BJ (cell line): ENCODE measurements at places on chromosomes 12 and 14. TPM values are rescaled to one million over a fixed set of nuclear protein-coding genes. Genes with fewer than 3 reads are reported as not detected.

- no peak for DNase-seq
These were observed 67.2 kb upstream of the SYT1 start for GRCh38 chr12:78797196-78797931.

DNA sequence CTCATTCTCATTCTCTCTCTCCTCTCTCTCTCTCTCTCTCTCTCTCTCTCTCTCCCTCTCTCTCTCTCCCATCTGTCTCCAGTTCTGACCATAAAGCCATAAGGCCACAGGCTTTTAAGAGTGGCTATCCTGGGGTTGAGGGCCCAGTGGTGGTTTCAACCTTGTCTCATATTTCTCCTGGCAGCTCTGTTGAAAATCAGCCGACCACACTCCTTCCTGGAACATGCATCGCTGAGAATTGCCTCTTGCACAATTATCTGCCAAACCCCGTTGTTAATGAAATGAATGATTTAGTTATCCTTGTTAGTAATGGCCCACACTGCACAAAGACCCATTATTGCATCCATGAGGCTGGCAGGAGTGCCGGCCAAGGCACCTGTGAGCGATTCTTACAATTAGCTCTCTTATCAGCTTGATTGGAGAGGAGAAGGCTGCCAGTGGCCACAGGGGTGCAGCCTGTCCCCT is 30.4 kb upstream of the KCNA5 start:
- no peak for DNase-seq

- DNase-seq = no peak
These were observed 3.2 kb upstream of the EGLN3 start for GRCh38 chr14:33954016-33954598.

GRCh38 chr12:28189784-28190320 is 404 bp upstream of the CCDC91 start:
- no peak for DNase-seq

DNA sequence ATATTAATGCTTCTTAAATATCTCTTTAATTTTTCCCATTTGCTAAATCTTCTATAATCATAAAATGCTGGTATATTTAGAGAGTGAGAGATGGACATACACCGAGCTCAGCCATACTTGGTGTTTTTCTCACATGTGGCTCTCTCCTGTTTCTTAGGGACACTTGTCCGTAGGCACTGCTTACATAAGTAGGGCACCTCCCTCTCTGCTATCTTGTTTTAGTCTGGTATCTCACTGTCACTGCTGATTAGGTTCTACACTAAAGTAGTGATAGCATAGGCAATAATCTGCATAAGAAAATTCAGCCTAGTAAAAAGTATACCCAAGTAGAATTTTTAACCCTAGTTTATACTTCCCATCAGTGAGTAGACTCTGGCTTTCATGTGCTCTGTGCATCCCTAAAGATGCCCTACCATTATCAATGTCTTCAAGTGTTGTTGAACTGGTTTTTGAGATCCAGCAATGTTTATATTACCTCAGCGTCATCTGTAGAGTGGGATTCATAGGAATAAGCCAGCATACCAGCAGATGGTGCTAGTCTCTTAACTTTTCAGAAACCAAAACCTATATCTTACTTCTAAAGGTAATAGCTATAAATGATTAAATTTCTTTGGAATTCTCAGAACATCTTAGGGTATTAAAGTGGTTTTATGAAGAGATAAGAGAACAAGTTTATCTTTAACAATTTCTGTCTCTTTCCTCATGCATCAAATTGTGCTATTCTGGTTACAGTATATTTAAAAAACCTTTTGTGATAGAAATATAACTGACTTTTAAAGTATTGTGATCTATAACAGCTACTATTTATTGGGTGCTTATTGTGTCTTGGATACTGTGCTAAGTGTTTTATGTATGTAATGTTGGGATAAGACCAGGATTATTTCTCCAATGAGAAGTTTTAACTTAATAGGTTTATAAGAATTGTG is 32.9 kb downstream of the ARID2 start:
- DNase-seq = peak; percentile 8

- no peak for DNase-seq
These were observed 3.4 kb upstream of the LGMN start for GRCh38 chr14:92751819-92752218.

DNA sequence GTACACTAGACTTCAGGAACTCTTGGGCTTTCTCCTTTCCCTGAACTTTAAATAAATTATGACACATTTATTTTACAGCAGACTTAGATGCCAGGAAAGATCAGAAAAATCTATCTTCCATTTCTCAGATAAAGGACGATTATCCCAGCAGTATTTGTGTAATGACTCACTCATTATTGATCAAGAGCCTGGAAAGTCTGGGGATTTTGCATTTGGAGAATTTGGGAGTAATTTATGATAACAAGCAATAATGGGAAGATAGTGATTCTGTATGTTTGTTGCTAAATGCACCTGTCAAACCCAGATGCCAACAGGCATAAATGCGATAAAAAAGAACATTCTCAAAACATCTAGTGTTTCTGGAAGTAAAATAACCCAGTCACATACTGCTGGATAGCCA is 480.2 kb upstream of the ATP2B1 start:
- DNase-seq = no peak

GRCh38 chr14:89171628-89172027 is 245.4 kb downstream of the FOXN3 start:
- DNase-seq = no peak

- DNase-seq = no peak
These were observed 26.4 kb upstream of the DICER1 start for GRCh38 chr14:95183532-95184412.

- peak; percentile 93 for DNase-seq
These were observed 9.0 kb downstream of the ARHGDIB start for GRCh38 chr12:14952299-14952921.

GRCh38 chr12:57832966-57833365 is 13.6 kb downstream of the CTDSP2 start:
- DNase-seq = no peak

DNA sequence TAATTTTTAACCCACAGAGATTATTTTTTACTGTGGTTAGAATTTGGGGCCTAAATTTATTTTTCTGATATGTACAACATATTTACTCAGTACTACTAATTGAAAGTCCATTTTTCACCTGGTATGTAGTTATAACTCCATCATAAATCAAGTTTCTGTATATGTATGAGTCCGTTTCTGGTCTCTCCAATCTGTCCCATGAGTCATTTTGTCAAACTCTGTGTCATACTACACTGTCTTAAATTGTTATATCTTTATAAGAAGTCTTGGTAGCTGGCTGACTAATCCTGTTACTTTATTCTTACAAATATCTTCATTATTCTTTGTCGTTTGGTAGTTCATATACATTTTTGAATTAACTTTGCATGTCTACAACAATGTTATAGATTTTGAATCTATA is 344.0 kb downstream of the PDZRN4 start:
- DNase-seq = no peak

DNA sequence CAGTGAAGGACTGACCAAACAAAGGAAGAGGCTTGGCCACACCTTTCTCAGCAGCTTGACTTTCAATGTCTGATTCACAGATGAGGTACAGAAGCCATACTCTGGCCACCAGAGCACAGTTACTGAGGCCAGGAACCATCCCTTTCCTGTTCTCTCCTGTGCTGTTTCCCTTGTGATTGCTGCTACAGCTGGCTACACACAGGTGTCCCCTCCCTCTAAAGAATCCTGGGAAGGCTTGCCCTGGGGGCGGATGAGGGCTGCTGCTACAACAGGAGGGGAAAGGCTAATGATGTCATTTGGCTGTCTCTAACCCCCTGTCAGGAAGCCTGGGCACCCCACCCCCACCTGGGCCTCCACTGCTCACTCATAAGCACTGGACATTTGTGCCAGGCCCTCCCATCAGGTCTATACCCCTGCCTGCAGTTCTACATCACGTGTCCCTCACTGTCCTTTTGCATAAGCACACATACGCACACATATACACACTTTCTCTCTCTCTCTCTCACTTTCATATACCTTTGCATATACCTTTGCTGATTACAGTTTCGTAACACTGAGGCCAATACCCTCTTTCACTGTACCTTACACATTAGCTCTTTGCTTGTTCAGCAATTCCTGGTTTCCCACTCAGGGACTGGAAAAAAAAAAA is 41.4 kb downstream of the PRPF40B start:
- no peak for DNase-seq

GRCh38 chr14:43692706-43693105 is 814.4 kb downstream of the FSCB start:
- DNase-seq = no peak

- no peak for DNase-seq
These were observed 16.7 kb upstream of the FAIM2 start for GRCh38 chr12:49920241-49920914.

GRCh38 chr12:20183563-20183962 is 184.8 kb upstream of the PDE3A start:
- DNase-seq = no peak

Gene VDR
- polyA plus RNA-seq = 23.3 and 40.5 TPM in 2 replicates

Gene CIROP
- polyA plus RNA-seq = 0.05 and 0.07 TPM in 2 replicates

Gene TMCC3
- not detected in 2 replicates for polyA plus RNA-seq

Gene CELA1
- not detected in 2 replicates for polyA plus RNA-seq
